Type B pancreatic cell (in vitro differentiated cells): ENCODE measurements at places on chromosomes 1 and 21. TPM values are rescaled to one million over a fixed set of nuclear protein-coding genes. Genes with fewer than 3 reads are reported as not detected.

The CFHR3 gene
- total RNA-seq: 1.5 TPM in 1 of 2 replicates, not detected in the other

The IPP gene
- total RNA-seq: 18.2 and 21.0 TPM in 2 replicates

The FLG2 gene
- not detected in 2 replicates for total RNA-seq

The TCEA3 gene
- total RNA-seq: 8.8 and 9.2 TPM in 2 replicates

The DIRAS3 gene
- total RNA-seq: 3.0 and 4.4 TPM in 2 replicates

The PROK1 gene
- 0.29 TPM in 2 replicates for total RNA-seq
